Fibroblast of lung (primary cell): ENCODE measurements at places on chromosomes 11 and 22. TPM values are rescaled to one million over a fixed set of nuclear protein-coding genes. Genes with fewer than 3 reads are reported as not detected.

The RNH1 gene
- total RNA-seq, result 502 and 561 TPM in 2 replicates

The SYT12 gene
- total RNA-seq, result under 0.01 and 0.26 TPM in 2 replicates

The CD151 gene
- total RNA-seq, result 408 and 547 TPM in 2 replicates

The OR6A2 gene
- total RNA-seq, result under 0.01 and 0.17 TPM in 2 replicates

The OR6T1 gene
- total RNA-seq, result not detected in 2 replicates

The FGF19 gene
- total RNA-seq, result not detected in 2 replicates

The VSTM5 gene
- 0.50 and 0.51 TPM in 2 replicates for total RNA-seq

The MPPED1 gene
- not detected in 2 replicates for total RNA-seq

The OR9G1 gene
- not detected in 2 replicates for total RNA-seq

The RAB6A gene
- total RNA-seq, result 74.2 and 103 TPM in 2 replicates

The ART1 gene
- not detected in 2 replicates for total RNA-seq

The OR4A16 gene
- not detected in 2 replicates for total RNA-seq

The RTN4RL2 gene
- total RNA-seq, result 0.17 and 0.26 TPM in 2 replicates

The POU2F3 gene
- total RNA-seq, result not detected in 2 replicates

The DYNC2H1 gene
- total RNA-seq, result 50.8 and 65.9 TPM in 2 replicates

The PACSIN3 gene
- total RNA-seq, result 19.8 and 20.0 TPM in 2 replicates

The OR51B5 gene
- total RNA-seq, result 0.17 and 0.26 TPM in 2 replicates

The MLC1 gene
- total RNA-seq, result under 0.01 TPM in 2 replicates
